ENCODE measurements at places on chromosomes 2 and 18.

DNA sequence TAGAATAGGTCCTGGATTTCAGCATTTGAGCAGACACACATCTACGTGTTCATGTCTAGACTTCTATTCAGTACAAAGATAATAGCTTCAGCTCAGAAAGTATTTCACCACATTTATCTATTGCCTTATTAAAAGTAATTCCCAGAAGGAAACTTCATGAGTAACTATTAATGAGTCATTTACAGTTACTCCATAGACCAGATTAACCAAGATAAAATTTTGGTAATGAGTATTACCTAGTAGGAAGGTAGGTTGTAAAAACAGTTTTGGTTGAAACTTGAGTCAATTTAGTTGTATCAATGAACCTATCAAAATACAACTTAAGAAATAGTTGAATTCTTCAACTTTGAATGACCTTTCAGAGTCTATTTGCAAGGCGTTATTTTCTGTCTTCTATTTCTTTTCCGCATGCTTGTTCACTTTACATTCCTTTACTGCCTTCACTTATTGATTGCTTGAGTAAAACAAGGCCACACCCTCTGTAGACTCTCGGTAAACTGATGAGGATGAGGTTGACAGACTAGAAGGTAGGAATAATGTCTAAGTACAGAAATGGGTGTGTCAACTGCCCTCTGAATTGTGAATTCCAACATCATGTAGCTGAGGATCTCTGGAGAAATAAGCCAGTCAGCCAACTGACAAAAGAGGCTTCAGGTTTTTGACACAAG, 1165.6 kb upstream of the ZEB2 start:
- DNase-seq = no peak

DNA sequence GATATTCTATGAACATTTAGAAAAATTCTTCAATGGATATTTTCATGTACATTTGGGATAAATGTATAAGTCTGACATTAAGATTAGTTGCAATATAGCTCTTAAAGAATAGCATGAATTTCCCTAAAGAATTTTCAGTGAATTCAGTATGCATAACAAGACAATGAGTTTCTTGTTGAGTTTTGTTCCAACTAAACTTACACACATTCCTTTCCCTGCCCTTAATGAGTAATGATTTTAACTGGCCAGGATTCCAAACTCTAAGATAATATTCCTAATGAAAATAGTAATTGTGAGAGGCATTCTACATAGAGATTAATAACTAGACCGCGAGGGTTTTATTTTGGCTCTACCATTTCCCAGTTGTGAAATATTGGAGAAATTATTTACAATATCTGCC, 390.3 kb upstream of the GALNT5 start:
- no peak for DNase-seq

GRCh38 chr18:54250846-54251261, 18.5 kb upstream of the POLI start:
- DNase-seq = no peak

GRCh38 chr2:1701556-1702185, 42.6 kb downstream of the PXDN start:
- no peak for DNase-seq

DNA sequence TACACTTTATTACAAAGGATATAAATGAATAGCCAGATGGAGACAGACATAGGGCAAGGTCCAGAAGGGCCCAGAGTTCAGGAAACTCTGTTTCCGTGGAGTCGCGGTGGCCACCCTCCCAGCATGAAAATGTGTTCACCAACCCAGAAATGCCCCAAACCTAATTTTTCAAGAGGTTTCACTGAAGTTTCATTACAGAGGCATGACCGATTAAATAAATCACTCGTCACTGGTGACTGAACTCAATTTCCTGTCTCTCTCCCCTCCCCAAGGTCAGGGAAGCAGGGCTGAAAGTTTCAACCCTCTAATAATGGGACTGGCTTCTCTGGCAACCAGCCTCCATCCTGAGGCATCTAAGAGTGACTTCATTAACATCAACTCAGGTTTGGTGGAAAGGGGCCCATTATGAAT, 22.4 kb downstream of the USP40 start:
- DNase-seq = no peak

DNA sequence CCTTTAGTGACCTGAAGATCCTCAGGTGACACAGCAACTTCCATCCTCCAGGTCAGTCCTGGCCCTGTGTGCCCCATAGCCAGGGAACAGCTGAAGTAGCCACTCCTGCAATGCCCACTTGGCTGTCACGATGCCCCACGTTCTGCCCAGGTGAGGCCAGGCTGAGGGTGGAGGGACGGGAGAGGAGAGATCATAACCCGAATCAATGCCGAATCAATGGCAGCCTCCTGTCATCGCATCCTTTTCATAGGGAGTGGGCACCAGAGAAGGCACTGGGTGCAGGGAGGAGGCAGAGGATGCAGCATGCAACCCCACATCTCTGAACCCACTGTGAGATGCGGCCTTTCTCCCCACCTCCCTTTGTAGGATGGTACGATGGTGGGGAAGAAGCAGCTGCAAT, 75.3 kb upstream of the EPC2 start:
- DNase-seq = no peak

DNA sequence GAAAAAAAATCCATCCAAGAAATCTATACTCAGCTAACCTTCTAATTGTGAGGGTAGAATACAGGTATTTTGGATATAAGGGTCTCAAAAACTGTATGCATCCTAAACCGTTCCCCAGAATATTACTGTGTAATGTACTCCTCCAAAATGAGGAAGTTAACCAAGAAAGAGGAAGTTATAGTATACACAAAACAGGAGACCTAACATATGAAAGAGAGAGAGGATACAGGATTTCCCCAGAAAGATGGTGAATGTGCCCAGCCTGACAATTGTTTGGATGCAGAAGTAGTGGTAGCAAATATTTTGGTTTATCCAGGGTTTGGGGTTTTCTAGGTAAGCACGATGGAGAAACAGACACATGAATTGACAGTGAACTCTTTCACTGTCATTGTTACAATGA, 50.6 kb downstream of the GALNT3 start:
- no peak for DNase-seq

GRCh38 chr18:56038171-56039030, 450.4 kb upstream of the TCF4 start:
- no peak for DNase-seq

DNA sequence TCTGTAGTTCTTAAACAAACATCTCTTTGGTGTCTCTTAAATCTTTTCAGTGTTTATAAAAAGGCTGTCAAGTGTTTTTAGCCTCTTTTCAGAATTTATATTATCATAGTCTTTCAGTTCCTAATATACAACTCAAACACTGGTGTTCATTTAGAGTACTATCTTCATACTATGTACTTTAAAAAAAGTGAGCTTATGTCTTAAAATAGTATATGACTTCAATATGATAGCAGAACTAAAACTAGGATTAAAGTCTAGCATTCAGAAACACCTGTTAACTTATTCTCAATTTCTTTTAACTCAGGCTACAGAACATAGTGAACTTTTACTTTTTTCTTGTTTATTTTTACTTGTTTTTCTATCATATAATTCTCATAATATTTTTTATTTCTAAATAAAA, 14.7 kb upstream of the IKZF2 start:
- no peak for DNase-seq

DNA sequence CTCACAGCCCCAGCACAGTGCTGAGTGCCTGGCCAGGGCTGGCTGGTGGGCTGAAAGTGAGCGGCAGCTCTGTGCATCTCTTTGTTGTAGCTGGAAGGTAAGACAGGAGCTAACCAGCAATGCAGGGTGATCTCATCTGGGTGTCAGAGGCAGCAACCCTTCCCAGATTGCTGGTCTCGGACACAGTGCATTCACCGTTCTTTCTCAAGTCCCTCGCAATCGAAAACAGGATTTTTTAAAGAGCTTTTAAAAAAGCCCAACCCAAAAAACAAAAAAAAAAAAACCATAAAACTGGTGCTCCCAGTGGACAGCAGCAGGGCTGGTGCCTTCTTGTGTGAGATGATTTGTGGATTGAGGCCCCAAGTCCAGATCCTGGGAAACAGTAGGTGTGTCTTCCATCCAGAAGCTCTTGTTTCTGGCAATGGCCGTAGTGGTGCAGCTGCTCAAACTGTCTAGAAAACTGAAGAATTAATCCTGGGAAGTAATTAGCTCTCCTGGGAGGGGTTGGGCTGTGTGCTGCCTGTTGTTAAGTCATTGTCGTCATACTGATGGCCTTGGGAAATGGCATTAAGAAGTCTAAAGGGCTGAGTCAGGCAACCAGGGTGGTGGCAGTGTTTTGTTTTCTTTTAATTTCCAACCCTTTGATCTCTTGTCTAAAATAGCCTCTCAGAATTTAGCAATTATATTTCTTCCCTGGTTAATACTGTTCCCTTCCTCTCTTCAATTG, 156.7 kb downstream of the KLHL29 start:
- DNase-seq = no peak
